Stimulated activated CD4-positive, alpha-beta T cell treated with anti-CD3 and anti-CD28 coated beads, Interleukin-4, amount 100 ng/mL, for 48 hours (primary cell): ENCODE measurements at places on chromosomes 6 and 20.

DNA sequence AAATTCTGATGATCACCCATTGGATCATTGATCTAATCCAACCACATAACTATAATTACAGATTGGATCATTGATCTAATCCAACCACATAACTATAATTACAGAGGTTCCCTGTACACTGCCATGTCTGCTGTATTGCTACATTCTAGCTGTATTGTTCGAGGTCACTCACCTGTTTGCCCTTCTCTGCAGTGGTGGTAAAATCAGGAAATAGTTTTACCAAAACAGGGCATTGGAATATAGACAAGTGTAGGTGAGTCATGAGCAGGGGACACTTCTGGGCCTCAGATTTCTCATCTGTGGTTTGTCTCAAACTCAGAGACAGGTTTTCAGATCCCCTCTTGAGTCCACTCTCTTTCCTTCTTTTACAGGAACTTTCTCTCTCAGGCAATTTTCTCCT lies 9.0 kb upstream of the AFDN start:
- no peak for DNase-seq

DNA sequence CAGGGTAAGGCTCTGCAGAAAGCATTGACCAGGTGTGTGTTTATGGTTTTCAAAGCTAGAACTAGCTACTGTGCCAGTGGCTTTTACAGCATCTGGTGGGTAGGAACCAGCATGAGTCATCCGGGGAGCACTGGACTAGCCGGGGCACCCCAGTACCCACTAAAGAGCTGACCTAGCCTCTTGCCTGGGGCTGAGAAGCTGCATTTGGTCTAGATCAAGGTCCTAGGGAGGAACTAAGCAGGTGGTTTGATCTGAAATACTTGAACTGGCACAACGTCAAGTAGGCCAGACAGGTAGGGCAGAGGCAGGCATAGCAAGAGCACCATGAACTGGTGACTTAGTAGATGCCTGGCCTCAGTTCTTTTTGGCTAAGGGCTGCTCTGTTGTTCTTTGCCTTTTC lies 109.8 kb upstream of the PTPRK start:
- DNase-seq: no peak

- no peak for DNase-seq
These were observed 1.8 kb upstream of the YTHDF1 start for GRCh38 chr20:63217706-63218105.

- no peak for DNase-seq
These were observed 94.7 kb upstream of the NFATC2 start for GRCh38 chr20:51637241-51637640.

DNA sequence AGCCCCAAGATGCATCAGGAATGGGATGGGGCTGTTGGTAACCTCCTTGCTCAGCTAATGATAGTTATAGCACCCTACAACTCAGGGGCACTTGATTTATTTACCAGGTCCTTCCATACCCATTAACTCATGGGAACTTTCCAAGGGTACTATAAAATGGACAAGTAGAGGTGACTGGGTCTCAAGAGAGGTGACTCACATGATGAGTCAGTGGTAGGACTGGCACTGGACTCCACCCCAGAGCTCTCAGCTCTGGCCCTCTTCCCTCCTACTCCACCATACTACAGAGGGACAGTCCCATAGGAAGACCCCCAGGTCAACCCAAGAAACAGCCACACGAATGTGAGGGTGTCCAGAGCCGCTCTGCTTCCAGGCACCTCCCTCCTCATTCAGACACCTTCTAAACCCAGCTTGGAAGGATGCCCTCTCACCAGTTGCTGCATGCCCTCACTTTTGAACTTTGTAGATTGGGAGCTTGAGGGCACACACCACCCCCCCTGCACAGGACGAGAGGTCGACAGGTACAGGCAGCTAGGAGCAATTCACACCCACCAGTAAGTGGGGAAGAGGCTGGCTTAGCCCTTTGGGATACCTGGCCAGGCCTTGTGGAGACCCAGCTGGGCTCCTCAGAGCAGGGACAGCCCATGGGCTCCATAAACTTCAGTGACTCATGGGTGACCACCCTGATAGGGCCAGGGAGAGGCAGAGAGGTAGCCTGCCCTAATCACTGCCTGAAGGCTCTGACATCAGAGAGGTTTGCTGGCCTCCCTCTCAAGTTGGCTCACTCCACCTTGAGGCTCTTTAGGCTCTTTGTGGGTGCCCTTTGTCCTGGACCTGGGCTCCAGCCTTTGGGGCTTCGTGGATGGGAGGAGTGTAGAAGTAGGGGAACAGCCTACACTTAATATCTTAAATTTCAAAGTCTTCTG lies 81.6 kb upstream of the MLN start:
- DNase-seq: no peak

GRCh38 chr6:2353412-2354137 lies 108.2 kb upstream of the GMDS start:
- peak; percentile 44 for DNase-seq

GRCh38 chr6:19806971-19807396 lies 30.2 kb upstream of the ID4 start:
- no peak for DNase-seq

DNA sequence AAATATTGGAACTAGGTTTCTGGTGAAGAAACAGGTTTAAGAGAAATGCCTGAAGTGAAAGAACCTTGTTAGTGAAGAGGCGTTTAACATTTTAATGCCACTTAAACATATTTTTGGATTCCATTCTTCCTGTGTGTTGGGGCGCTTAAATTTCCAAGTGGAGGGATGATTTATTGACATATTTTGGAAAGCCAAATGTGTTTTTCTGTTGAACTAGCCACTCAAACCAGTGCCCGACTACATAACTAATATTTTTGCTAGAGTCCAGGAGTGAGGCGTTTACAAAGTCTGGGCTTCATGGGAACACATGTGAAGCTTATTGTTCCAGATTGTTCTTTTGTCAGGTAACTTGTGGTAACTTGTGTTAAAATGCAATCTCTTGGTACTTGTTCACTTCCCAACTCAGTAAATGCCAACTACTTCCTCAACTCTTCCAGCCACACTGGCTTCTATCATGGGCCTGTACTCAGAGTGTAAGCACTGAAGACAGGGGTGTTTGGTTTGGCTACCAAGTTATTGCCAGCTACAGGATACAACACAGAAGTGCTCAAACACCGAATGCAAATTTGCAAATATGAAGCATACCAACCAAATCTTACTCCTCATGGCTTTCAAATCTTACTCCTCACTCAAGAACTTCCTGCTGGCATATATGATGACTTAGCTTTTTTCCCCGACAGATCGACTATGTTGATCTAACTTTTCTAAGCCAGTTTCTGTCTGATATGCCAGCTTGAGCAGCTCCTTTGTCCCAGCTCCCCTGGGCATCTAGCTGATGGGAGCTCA lies 2.0 kb upstream of the ZNFX1 start:
- DNase-seq: no peak

DNA sequence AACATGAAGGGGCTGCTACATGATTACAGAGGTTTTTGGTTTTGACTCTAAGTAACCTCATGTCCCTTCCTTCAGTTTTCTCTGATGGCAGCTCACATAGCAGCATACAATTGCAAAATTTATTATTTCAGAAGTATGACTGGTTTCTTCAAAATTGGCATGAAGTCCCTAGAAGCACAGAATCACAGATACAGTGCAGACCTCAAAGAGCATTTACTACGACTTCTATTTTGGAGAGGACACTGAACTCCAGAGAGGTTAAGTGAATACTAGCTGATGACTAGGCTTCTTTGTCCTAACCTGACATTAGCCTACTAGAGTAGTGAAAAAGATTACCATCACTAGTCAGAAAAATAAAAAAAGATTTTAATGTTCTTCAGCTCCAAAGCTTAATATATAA lies 664.3 kb downstream of the RFPL4B start:
- no peak for DNase-seq

DNA sequence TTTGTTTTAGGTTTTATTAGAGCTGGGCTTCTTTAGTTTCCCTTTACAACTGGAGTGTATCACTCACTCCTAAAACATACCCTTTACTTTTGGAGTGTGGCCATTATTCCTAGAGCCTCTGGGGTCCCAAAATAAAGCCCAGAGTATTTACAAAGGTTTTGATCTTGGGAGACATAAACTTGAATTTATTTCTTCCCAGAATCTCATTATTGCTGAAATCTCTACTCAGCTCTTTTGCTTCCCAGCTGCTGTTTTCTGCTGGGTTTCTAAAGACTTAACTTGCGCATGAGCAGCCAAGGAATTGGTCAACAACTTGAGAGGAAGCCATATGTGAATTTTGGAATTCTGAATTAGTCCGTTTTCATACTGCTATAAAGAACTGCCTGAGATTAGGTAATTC lies 94.5 kb upstream of the NRSN1 start:
- no peak for DNase-seq

DNA sequence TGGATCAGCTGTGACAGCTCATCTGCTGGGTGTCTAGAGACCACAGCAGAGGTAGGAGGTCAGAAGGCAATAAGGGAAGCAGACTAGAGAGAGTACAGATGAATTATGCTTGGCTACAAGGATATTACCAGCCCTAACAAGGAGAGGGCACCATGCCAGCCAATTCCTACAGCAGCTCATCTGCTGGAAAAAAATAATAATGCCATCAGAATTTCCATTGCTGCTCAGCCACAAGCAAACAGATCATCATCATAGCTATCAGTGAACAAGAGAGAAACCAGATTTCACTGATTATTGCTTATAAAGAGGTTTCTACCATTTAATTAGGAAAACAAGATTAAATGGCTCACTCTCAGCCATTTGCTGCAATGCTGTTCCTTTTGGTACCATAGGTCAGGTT lies 66.5 kb downstream of the PSMG4 start:
- DNase-seq: no peak

GRCh38 chr6:90131125-90131524 lies 165.5 kb downstream of the BACH2 start:
- no peak for DNase-seq

GRCh38 chr6:166848979-166849748 lies 107.2 kb downstream of the RNASET2 start:
- DNase-seq: no peak

DNA sequence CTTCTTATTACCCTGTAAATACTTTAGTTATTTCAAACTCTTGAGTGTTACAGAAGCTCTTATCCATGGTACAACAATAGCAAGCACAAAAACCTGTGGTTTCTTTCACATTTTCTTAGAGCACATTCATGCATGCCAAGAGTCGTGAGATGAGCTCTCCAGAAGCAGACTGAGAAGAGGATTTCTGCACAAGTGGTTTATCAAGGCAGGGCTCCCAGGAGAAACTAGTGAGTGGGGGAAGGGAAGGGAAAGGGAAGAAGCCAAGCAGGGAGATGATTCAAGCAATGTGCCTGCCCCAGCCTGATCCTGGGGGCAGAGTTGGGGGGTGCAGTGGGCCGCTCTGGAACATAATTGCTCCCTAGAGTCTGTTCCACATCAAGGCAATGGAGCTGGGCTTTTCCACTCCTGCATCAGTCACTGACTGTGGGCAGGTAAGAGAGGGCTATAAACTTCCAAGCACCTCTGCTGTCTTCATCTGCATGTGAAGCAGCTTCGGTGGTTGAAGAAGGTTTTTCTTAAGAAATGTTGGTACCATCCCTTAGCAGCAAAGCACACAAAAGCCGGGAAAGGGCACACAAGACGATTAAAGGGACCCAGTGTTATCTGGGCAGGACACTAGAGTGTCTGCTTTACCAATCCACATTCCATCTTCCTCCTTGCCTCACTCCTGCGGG lies 152.1 kb downstream of the PLCB4 start:
- no peak for DNase-seq

GRCh38 chr6:54971825-54972224 lies 125.3 kb downstream of the FAM83B start:
- DNase-seq: no peak

DNA sequence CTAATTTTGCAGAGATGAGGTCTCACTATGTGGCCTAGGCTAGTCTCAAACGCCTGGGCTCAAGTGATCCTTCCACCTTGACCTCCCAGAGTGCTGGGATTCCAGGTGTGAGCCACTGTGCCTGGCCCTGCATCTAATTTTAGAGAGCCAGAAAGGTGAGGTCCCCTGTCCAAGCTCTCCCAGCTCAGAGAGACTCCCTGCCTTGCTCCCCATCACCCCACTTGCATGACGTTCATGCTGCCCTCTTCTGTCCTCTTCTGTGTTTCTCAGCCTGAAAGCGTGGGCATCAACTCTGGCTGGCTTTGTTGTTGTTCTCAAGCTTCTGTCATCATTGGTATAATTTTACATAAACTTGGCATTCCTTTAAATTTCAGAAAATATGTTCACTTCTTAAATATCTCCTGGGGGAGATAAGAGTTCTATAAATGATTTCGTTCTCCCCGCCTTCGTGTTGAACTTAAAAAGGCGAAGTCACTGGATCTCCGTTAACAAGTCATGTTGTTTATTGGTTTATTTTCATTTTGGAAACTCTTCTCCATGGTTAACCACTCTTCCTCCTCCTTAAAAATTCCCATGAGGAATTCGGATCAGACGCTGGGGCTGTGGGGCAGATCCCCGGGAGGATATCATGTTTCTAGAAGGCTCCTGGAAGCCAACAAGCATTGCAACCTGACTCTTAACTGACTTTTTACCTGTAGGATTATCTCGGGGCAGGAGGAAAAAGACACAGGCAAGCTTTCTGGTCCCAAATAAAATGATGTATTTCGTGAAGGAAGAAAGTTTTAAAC lies 13.2 kb upstream of the PARD6B start:
- DNase-seq: no peak

GRCh38 chr6:21608601-21609000 lies 15.1 kb downstream of the SOX4 start:
- no peak for DNase-seq

GRCh38 chr20:1306316-1307135 lies 22.4 kb downstream of the SDCBP2 start:
- DNase-seq: no peak

DNA sequence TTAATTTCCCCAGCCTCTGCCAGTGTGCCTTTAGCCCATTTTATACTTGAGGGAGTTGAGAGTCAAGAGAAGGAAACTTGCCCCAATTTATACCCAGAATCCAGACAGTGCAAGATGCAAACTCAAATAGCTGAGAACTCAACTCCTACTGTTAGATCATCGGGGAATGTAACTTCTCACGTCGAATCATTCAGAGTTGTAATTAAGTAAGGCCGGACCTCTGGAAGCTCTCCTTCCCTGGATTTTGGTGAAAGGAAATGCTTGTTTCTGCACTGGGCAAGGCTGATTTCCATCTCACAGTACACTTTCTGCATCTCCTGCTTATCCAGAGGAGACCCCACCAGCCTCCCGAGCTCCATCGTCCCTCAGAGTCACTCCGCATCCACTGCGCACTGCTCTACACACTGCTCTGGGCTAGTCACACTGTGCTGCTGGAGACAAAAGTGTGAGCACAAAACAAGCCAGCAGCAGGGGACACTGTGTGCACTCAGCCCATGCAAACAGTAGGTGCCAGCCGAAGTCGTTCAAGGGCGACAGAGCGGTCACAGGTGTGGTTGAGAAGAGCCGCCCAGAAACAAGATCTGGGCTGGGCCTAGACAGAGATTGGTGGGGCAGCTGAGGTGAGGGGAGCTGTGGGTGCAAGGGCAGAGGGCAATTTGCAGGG lies 150.4 kb upstream of the QKI start:
- no peak for DNase-seq

- peak; percentile 42 for DNase-seq
These were observed 1.8 kb upstream of the ABT1 start for GRCh38 chr6:26594730-26595632.

DNA sequence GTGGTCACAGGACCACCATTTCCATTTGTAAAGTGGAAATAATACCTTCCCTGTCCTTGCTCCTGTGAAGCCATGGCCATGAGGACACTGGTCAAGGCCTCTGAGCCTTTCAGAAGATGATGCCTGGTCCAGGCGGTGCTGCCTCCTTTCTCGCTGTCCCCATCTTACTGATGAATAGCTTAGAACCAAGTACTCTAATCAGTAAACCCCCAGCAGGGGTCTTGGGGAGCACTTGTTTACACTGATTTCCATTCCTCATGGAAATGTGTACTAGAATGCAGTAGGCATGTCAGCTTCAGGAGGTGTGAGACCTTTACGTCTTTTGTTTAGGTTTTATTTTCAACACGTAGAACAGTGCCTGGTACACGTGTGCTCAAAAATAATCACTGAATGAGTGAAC lies 75.1 kb downstream of the DZANK1 start:
- no peak for DNase-seq
